ENCODE measurements at places on chromosomes 13 and 19.

DNA sequence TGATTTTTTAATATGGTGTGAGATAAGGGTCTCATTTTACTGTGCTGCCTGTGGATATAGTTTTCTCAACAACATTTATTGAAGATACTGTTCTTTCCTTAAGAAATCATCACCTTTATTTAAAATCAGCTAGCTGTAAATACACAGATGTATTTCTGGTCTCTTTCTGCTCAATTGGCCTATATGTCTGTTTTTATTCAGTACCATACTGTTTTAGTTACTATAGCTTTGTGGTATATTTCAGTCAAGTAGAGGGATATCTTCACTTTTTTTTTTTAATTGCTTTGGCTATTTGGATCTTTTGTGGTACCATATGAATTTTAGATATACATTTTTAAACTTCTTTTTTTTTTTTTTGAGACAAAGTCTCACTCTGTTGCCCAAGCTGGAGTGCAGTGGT, 16.7 kb upstream of the ZNF714 start:
- DNase-seq, result no peak

DNA sequence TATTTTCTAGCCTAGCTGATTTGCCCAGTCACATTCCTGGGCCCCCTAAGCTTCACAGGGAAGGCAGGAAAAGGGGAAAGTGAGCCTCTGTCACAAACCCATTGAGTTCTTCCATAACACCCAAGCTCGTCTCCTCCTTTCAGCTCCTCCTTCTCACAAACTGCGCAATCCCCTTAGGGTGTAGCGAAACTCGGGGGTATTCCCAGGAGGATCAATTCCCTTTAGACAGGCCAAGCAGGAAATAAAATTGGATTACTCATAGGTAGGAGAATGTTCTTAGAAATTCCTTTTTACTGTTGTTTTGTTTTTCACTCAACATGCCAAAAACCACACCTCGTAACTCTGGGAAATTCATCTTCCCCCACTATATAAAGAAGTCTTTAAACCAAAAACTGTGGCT, 139.3 kb downstream of the IRS2 start:
- no peak for DNase-seq

DNA sequence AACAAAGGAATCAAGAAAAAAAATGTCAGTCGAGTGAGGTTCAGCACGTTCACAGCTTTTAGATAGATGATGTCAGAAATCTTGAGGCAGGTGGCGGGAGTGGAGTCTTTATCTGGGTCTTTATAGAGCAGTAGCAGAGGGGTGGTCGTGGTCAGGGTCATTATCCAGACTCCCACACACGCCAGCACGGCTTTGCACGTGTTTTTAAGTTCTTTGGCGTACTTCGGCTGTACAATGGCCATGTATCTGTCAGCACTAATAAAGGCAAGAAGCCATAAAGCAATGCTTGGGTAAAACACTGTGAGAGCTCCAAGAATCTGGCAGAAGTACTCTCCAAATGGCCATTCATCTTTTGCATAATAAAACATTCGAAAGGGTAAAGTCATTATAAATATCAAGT, 2.9 kb downstream of the GPR18 start:
- DNase-seq, result no peak

DNA sequence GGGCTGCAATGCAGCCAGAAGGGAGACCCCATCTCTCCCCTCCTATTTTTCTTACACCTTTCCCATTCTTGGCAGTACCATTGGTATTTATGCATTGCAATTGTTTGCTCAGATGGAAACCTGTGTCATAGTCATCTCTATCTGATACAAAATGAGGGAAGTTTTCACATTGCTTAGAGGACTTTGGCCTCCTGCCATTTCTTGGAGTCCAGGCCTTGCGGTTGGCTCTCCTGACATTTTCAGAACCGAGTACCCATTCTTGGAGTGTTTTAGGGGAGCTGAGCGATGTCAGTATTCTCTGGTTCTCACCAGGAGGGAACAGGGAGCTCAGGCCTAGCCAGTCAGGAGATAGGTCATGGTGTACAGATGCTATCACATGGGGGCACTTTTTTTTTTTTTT, 1.5 kb downstream of the SIN3B start:
- no peak for DNase-seq

DNA sequence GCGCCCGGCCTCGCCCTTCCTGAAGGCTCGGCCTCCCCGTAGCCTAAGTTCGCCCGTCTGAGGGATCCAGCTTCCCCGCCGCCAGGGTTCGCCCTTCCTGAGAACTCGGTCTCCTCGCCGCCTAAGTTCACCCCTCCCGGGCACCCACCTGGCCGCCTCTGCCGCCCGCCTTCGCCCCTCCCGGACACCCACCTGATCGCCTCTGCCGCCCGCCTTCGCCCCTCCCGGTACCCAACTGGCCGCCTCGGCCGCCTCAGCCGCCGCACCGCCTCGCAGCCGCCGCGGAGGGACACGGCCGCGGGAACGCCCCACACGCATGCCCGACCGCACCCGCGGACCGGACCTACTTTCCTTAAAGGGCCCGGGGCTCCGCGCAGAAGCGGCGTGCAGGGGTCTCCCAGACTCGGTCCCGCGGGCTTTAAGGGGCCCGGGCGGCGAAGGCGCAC, at the start of gene MOB3A:
Gene MOB3A, minus strand, starts transcription at position 293 of the 446 bp plus-strand sequence. CDS start 17,766 bp downstream, outside the sequence.
- peak; percentile 97 for DNase-seq

- no peak for DNase-seq
Measured at GRCh38 chr13:21175656-21176214, 617 bp downstream of the SKA3 start.

DNA sequence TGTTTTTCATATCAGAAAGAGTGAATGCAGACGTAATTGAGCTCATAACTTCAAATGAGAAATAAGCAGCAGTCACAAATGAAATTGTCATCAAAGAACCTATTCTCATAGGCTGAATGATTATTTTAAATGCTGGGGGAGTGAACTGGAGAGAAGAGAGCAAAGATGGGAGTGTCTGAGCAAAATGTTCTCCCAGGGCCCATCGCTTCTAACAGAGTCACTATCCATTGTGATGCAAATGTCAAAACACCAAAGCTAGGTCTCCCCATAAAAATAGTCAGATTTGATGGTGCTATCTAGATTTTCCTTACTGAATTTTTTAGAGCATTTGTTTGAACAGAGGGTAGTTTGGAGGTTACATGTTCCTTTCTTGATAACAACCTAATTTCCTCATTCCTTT, 278.7 kb downstream of the PCDH9 start:
- no peak for DNase-seq

DNA sequence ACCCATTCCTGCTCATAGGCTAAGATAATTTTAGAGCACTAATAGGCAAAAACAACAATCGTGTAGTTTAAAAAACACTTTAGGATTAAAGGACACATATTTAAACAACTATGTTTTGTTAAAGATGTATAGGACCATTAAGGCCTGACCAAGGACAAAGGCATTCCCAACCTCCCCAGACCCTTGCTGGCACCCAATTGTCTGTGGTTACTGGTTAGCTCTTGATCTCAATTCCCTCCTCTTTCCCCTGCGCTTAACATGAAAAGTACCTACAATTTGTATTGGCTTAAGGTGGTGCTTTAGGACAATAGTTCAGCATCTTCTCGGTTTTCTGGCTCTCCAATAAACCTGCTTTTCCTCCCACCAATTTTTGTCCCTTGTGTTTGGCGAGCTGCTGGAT, 51.0 kb downstream of the TEX26 start:
- DNase-seq, result no peak

GRCh38 chr19:3440082-3440481, 40.2 kb downstream of the SMIM24 start:
- peak; percentile 42 for DNase-seq

- no peak for DNase-seq
Measured at GRCh38 chr13:49063011-49063410, 87.3 kb downstream of the FNDC3A start.

DNA sequence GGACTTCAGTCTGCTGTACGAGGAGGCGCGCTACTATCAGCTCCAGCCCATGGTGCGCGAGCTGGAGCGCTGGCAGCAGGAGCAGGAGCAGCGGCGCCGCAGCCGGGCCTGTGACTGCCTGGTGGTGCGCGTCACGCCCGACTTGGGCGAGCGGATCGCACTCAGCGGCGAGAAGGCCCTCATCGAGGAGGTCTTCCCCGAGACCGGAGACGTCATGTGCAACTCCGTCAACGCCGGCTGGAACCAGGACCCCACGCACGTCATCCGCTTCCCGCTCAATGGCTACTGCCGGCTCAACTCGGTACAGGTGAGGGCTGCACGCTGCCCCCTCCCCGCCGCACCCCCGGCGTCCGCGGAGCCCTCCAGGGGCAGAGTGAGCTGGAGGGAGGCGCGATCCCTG, 14.6 kb downstream of the KCTD15 start:
- no peak for DNase-seq

DNA sequence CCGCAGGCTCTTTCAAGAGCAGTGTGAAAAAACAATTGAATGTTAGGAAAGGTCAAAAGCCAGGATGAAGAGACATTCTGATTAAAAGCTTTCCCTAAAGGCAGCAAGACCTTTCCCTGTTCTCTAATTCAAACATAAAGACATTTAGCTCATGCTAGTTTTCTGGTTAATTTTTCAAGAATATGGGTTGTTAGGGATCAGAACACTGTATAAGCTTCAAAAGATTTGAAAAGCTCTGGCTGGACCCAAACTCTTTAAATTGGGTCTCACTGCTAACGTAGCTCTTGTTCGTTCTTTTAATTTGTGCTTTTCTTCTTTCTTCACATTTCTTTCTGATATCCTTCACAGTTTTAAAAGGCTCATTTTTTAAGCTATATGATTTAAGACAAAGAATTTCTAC, 877.0 kb downstream of the EFNB2 start:
- DNase-seq, result no peak

DNA sequence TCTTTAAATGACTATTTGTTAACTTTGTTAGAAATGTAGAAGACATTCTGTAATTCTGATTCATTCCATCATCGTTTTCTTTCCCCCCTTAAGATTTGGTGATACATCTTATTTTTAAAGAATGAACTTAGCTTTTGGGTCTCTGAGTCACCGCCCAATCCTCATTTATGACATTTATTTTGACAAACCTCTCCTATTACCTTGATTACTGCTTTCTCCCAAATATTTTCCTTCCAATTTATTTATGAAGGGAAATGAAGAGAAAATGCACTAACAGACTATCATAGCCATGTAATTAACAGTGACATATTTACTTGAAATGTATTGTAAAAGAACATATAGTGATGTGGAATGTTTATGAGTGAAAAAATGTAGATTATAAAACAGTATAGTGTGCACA, 241.6 kb downstream of the DCLK1 start:
- no peak for DNase-seq

GRCh38 chr13:79695754-79696153, 214.8 kb downstream of the NDFIP2 start:
- DNase-seq, result no peak
